ENCODE measurements at places on chromosomes 6 and 20. TPM values are rescaled to one million over a fixed set of nuclear protein-coding genes. Genes with fewer than 3 reads are reported as not detected.

The ZSWIM3 gene
- 3.2 TPM for polyA plus RNA-seq

The ZNF334 gene
- polyA plus RNA-seq, result 7.0 TPM

The RHAG gene
- 1.5 TPM for polyA plus RNA-seq

The CLPSL2 gene
- not detected for polyA plus RNA-seq

DNA sequence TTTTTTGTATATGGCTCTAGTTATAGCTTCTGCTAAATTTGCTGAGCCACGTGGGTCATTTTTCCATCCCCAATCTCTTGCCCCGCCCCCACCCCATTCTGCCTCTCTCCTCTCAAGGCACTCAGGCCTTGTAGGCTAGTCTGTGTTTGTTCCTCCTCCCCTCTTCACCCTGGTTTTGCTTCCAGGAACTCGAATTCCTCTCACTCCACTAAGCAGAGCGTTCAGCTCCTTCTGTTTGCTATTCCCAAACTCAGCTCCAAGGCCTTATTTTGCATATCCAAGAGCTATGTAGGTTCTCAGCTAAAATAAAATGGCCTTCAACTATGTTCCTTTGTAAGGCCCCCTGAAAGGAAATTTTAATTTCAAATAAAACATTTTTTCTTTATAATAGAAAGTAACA lies 1293.7 kb downstream of the EPHA7 start:
- no peak overlapping the region for H3K4me3 ChIP-seq
- H3K36me3 ChIP-seq, result no peaks in the 10 kb centered on the region
- H3K4me1 ChIP-seq, result peaks cover 4% of the 10 kb centered on the region
- H3K27ac ChIP-seq, result no peak overlapping the region

GRCh38 chr6:96157018-96157565 lies 141.3 kb downstream of the FUT9 start:
- H3K4me1 ChIP-seq, result no peaks in the 10 kb centered on the region
- no peak overlapping the region for H3K4me3 ChIP-seq
- DNase-seq, result no peak
- no peaks in the 10 kb centered on the region for H3K27me3 ChIP-seq
- no peaks in the 10 kb centered on the region for H3K36me3 ChIP-seq
- no peak overlapping the region for H3K27ac ChIP-seq

- H3K36me3 ChIP-seq, result no peaks in the 10 kb centered on the region
- H3K27me3 ChIP-seq, result peaks cover 23% of the 10 kb centered on the region
- H3K27ac ChIP-seq, result no peak overlapping the region
- H3K4me1 ChIP-seq, result peaks cover 3% of the 10 kb centered on the region
- no peak overlapping the region for H3K4me3 ChIP-seq
Measured at GRCh38 chr6:28537509-28538140, 11.9 kb downstream of the GPX5 start.

GRCh38 chr6:5968817-5969734 lies 37.6 kb downstream of the NRN1 start:
- no peak overlapping the region for H3K27ac ChIP-seq
- no peaks in the 10 kb centered on the region for H3K27me3 ChIP-seq
- no peaks in the 10 kb centered on the region for H3K36me3 ChIP-seq
- DNase-seq, result no peak
- H3K4me1 ChIP-seq, result peaks cover 10% of the 10 kb centered on the region

The RALGAPA2 gene
- 9.0 TPM for polyA plus RNA-seq

- no peak overlapping the region for H3K4me3 ChIP-seq
- no peak for DNase-seq
- peaks cover 14% of the 10 kb centered on the region for H3K4me1 ChIP-seq
- H3K27ac ChIP-seq, result no peak overlapping the region
Measured at GRCh38 chr6:41466437-41466990, 79.7 kb upstream of the FOXP4 start.

The BAK1 gene
- 18.0 TPM for polyA plus RNA-seq

- H3K4me1 ChIP-seq, result peaks cover 8% of the 10 kb centered on the region
- H3K4me3 ChIP-seq, result no peak overlapping the region
- no peak for DNase-seq
- H3K27me3 ChIP-seq, result peaks cover 20% of the 10 kb centered on the region
- H3K27ac ChIP-seq, result no peak overlapping the region
Measured at GRCh38 chr6:165843121-165843520, 180.1 kb upstream of the PDE10A start.

The WFDC13 gene
- polyA plus RNA-seq, result not detected

GRCh38 chr20:10758446-10758845 lies 84.6 kb upstream of the JAG1 start:
- H3K27ac ChIP-seq, result no peak overlapping the region
- H3K4me1 ChIP-seq, result no peaks in the 10 kb centered on the region
- H3K36me3 ChIP-seq, result no peaks in the 10 kb centered on the region
- no peak overlapping the region for H3K4me3 ChIP-seq
- DNase-seq, result no peak
- H3K27me3 ChIP-seq, result no peaks in the 10 kb centered on the region

The CST2 gene
- not detected for polyA plus RNA-seq
